ENCODE measurements at places on chromosomes 11 and 22.

GRCh38 chr11:47577460-47578041 is 1.2 kb downstream of the KBTBD4 start:
- DNase-seq = no peak

DNA sequence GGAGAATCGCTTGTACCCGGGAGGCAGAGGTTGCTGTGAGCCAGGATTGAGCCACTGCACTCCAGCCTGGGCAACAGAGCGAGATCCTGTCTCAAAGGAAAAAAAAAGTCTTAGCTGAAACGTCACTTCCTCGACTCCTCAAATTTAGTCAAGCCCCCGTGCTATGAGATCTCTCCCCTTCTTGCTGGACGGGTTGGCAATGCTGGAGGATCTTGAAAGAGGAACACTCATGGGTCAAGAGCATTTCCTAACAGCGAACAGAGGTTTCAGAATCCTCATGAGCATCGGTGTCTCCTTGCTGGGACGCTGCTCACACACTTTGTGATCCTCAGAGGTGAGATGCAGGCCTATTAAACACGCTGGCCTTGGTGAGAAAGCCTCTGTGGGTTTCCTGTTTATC is 35.9 kb downstream of the APOL3 start:
- no peak for DNase-seq

DNA sequence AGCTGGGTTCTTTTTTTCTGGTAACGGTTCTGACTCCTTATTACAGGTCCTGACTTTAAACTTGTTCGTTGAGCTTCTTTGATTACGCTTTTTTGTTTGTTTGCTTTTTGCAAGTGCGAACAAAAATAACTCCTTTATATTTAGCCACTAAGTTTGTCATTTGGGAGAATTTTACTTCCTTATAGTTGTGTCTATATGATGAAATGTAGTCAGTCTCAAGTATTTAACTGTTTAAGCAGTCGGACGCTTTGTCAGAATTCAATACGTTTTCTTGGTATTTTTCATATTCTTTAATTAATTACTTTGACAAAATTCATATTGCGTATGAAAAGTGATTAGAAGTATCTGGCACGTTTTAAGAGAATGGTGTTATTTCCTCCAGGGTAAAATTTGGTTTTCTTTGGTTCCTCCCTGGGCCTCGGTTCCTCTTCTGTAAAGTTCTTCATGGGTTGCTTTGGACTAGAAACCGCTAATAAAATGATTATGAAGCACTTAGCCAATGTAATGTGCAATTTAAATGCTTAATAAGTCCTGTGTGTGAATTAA is 1.3 kb downstream of the CBL start:
- no peak for DNase-seq

GRCh38 chr11:33906484-33907186 is 14.8 kb upstream of the LMO2 start:
- DNase-seq = no peak

DNA sequence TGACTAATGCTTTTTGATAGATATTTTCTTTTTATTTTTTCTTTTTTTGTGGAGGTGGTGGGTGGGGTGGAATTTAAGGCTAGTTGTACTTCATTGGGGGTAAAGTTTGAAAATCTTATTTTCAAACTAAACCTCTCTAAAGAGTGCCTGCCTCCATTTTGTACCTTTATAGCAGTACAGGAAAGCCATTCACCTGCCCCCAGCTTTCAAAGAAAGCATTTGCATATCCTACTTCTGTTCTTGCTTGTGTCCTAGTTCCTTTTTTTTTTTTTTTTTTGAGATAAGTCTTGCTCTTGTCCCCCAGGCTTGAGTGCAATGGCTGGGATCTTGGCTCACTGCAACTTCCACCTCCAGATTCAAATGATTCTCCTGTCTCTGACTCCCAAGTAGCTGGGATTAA is 766.2 kb upstream of the LRRC4C start:
- no peak for DNase-seq

All from stimulated activated CD8-positive, alpha-beta memory T cell treated with anti-CD3 and anti-CD28 coated beads, Interleukin-2, amount 100 ng/mL, for 48 hours (primary cell).